ENCODE measurements at places on chromosomes 7 and 10.

- DNase-seq, result no peak
Measured at GRCh38 chr7:30977896-30978564, 14.3 kb downstream of the GHRHR start.

DNA sequence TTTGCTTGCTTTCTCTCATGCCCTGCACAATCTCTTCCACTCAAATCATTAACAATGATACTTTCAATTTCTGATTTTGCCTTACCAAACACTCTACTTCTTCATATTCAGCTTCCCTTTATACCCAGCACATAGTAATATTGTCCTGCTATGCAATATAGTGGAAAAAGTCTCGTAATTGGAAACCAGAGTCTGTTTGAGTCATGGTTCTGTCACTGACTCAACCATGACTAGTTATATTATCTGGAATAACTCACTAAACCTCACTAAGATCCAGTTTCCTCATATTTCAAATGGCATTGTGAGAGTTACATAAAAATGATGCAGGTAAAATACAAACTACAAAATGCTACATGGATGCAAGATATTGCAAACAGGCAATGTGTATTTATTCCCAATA, 98.5 kb upstream of the LRRTM3 start:
- DNase-seq, result no peak

DNA sequence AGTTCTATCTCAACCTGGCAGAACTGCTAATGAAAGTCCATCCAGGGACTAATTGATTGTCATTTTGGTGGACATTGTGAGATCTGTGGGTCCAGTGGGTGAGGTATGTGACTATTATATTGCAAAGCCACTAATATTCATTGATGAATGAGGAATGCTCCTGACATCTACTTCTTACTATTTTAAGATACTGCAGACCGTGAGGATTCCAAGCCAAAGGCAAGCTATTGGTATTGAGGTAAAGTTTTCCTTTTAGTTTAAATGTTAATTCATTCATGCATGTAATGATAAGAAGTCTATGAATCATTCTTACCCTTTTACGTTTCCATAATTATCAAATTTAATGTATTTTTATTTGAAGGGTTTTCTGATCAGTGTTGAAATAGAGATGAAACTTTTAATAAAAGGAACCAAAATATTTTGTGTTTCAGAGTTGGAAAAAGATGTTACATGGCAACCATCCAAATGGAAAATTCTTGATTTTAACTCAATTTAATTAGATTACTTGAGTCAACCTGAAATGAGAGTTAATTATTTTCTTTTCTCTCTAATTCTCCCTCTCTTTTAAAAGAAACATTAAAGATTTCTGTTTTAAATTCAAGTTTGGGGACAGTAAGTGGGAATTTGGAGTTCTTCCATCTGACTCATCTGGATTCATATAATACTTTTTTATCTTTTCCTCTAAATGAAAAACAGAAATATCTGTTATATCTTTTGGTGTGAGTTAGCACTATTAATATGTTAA, 39.6 kb downstream of the NUP205 start:
- DNase-seq, result no peak

DNA sequence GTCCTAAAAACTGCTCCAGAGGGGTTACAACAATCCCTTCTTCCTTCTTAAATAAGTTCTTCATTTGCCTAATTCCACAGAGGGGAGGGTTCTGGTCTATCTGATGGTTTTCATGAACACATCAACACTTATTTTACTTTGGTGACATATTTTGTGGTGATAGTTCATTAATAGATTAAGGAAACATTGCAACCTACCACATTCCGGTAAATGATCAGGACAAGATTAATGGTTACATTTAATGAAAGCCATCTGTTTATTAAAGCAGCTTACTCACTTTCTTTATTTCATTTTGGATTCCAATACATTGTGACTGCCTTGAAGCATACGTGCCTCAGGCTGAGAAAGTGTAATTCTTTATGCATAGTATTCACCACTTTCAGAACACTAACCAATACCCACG, 101.0 kb downstream of the SKIDA1 start:
- no peak for DNase-seq

DNA sequence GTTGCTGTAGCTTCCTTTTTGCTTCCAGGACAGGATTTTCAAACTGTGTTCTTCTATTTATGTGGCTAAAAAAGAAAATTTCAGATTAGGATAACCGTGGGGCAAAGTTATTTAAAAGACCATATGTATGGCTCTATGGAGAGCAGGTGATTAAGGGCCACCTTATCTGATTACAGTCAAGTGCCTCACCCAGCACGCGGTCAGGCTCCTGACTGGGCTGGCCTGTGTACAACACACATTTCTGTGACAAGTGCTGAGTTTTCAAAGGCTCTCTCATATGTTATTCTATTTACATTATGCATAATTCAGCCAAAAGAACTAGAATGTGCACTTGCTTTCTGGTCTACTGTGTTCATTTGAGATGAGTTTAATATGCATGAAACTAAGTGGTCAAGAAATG, 547.4 kb downstream of the PHTF2 start:
- no peak for DNase-seq

DNA sequence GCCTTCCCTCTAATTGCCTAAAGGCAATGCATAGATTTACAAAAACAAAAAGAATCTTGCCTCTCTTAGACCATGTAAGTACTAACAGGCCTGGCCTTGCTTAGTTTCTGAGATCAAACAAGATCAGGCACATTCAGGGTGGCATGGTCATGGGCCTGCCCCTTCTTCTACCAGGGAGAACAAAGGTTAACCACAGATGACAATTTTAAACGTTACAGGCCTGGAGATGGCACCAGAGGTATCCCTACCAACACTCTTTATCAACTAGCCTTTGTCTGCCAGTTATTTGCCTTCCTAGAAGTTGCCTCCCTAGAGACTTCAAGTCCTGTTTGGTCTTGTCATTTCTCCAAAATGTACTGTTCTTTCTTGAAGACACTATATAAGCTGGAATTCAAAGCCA, 252.6 kb downstream of the DOCK4 start:
- peak; percentile 14 for DNase-seq

DNA sequence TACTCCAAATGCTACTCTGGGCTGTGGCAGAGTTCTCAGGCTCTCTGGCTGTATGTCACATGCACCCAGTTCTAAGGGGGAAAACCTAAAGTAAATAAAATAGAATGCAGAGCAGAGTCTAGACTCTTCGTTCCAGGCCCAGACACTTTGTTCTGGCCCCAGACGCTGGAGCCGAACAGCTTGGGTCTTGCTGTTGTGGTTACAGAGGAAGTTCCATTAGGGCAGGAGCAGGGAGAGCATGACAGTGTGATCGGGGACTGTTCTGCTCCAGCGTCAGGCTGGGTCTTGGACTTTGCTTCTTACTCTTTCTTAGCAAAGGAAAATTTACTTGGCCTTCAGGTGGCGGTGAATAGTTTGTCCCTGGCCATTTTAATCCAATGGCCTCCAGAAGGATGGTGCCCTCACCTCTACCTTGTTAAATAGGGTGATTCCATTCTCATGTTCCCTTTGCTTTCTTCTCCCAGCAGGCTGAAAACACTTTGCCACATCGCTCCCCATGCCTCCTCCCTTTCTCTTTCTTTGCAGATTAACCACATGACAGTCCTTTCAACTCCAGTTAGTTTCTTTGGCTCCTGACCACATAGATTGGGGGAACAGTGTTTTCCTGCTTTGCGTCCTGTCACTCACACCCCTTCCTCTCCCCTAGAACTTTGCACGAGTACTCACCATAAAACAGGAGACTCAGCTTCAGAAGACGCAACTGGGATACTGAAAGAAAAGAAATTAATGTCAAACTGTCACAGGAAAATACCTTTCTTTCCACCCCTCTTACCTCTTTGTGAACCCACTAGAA, 730.8 kb downstream of the SUGCT start:
- DNase-seq, result no peak

DNA sequence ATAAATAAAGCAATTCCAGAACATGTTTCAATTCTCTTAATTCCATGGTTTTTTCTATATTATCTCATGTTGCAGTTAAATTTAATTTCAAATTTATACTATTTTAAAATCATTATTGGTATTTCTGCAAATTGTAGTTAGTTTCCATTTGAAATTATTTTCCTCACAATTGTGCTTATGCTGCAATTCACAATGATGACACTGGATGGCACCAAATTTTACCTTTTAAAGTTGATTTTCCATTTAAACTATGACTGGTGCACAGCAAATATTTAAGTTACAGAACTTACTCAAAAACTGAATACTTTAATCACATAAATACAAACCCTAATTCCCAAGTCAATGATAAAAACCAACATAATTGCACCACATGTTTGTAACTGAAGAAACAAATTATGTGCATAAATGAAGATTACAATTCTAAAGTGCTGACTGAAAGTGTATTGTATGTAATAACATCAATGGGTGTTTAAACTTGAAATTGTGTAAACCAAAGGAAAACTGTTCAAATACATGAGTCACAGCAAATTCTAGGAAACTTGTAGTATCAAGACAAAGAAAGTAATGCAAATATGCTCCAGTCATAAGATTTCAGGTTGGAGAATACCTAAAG, 75.3 kb upstream of the AASS start:
- DNase-seq, result no peak

- no peak for DNase-seq
Measured at GRCh38 chr10:49138361-49138891, 4.6 kb upstream of the FAM170B start.

DNA sequence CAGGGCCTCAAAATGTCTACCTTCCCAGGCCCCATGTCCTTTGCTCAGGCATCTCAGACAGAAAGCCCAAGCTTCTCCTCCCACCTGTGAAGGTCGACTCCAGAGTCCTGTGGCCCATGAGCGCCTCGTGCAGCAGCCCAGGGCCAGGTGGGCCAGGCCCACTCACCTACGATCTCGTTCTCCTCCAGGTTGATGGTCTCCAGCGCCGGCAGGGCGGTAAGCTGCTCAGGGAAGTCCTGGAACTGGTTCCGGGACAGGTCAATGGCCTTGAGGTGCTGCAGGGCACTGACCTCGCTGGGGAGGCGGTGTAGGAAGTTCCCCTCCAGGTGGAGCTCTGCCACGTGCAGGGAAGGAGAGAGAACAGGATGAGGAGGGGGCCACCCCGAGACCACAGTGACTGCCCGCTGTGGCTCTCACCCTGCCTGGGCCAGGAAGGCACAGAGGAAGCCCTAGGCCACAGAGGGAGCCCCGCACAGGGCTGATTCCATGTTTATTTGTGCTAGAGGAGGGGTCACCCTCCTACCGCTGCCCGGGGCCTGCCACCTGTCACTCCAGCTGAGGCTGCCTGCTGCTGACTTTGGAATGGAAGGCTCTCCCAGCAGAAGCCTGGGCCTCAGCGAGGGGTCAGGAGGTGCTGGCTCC, 40.0 kb upstream of the NPFFR1 start:
- no peak for DNase-seq

DNA sequence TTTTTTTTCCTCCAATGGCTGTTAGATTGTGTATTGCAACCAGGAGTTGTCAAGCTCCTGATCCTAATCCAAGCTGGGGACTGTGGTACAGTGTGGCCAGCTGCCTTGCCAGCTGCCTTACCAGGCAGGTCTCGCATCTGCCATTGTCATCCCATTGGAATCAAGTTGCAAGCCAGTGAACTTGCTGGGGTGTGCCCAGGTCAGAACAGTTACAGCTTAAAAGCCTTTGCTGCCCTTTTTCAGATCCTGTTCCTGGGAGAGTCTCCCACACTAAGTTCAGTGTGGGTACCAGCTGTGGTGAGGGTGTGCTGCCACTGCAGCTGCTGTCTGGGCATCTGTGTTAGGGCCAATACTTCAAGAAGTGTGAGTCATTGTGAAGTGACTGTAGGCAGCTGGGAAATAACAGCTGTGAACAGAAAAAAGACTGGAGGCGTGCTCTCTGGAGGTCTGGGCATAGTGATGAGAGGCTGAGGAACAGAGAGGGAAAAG, 72.8 kb downstream of the CCNY start:
- no peak for DNase-seq

DNA sequence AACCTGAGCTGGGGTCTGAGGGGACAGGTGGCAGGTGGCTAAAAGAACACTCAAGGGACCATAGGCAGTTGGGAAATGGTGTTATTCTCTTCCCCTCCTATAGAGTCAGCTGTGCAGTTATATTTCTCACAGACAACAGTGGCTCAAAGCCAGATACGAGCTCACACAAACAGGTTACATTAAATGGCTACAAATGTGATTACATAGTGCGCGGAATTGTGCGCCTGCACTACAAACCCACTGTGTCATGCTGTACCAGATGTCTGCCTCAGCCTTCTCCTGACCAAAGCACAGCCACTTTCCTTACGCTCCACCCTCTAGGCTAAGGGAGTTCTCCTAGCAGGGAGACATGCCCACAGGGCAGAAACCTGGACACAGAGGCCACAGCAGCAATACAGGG, 387.2 kb downstream of the CNTNAP2 start:
- no peak for DNase-seq

DNA sequence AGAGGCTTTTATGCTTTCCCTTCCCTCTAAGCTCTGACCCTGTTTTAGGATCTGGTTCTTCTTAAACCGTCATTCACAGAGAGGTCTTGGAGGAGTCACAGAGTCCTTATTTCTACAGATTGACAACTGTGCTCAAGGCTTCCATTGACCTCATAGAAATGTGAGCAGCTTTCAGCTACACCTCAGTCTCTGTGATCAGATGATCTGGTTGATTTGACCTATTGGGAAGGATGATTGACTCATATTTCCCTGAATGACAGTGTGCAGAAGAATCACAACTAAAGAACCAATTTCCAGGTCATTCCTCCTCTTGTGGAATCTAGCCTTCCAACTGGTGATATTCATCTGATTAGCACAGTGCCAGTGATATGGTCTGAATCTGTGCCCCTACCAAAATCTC, 3.4 kb downstream of the CYP3A4 start:
- no peak for DNase-seq

DNA sequence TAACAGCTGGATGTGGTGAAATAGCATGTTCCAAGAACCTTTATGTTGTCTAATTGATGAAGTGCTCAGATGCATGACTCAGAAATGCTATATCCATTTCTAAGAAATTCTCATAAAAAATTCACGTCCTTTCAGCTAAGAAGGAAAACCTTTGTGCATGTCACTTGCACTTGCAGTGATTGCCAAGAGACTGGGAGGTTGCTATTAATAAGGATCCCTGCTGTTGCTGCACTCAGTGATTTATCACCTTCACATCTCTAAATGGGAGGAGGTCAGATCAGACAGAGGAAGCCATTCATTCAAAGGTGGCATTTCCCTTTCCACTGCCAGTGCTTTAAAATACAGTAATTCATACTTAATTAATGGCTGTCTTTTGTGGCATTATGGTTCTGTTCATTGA, 89.5 kb downstream of the THSD7A start:
- no peak for DNase-seq

GRCh38 chr7:68511281-68511680, 1087.0 kb upstream of the AUTS2 start:
- DNase-seq, result no peak

- DNase-seq, result no peak
Measured at GRCh38 chr7:117038408-117038807, 85.1 kb downstream of the ST7 start.

GRCh38 chr10:58593008-58593407, 80.3 kb downstream of the BICC1 start:
- no peak for DNase-seq

DNA sequence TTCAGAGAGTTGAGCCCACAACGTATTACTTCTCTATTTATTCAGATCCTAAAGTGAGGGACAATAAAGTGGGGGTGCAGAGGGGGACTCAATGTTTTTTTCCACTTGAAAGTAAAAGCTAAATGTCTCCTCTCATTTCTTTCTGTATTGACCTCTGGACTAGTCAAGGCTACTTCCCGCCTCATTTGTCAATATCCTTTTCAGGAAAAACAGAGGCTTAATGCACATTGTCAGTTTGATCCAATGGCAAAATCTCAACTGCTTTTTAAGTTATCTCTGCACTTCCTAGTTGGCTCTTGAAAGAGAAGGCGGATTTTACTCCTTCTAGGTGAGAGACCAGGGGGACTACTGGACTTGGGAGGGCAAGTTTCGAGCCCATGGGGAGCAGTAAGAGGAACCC, 56.4 kb downstream of the HIPK2 start:
- DNase-seq, result no peak

- no peak for DNase-seq
Measured at GRCh38 chr7:20642166-20642565, 26.7 kb downstream of the ABCB5 start.

Data from HL-60 (cell line).